Non-pigmented ciliary epithelial cell (primary cell): ENCODE measurements at places on chromosomes 5 and 9.

GRCh38 chr9:99712214-99712613, 109.5 kb upstream of the NR4A3 start:
- DNase-seq = no peak

GRCh38 chr5:169950333-169950732, 30.0 kb downstream of the INSYN2B start:
- no peak for DNase-seq

GRCh38 chr5:179345433-179346321, at the start of gene ADAMTS2:
Gene ADAMTS2, minus strand, starts transcription at chr5:179345461. Its CDS starts 133 bp downstream, at chr5:179345328.
- no peak for DNase-seq

DNA sequence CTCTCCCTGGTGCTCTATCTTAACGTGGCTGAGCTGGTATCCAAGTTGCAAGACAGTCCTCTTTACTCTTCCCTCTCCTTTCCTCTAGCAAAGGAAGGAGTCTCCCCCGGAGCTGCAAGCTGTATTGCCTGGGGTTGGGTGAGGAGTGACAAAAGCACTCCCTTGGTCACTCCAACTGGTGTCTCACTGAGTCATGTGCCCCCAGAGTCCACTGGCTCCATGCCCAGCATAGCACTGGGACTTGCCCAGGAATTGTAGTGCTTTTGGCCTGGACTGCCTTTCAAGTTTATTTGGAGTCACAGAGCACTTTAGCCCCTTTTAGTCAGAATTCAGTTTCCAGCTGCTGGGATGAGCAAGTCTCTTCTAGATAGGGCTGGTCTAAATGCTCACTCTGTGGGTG, 82.6 kb upstream of the FST start:
- no peak for DNase-seq

DNA sequence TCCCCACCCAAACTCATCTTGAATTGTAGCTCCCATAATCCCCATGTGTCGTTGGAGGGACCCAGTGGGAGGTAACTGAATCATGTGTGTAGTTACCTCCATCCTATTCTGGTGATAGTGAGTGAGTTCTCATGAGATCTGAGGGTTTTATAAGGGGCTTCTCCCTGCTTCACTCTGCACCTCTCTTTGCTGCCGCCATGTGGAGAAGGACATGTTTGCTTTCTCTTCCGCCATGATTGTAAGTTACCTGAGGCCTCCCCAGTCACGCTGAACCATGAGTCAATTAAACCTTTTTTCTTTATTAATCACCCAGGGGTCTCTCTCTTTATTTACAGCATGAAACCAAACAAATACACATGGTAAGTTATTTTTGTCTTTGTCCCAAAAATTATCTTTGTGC, 726.1 kb downstream of the CDH18 start:
- DNase-seq = no peak

- DNase-seq = no peak
Observed at GRCh38 chr9:130160862-130161470, 11.2 kb upstream of the NCS1 start.

DNA sequence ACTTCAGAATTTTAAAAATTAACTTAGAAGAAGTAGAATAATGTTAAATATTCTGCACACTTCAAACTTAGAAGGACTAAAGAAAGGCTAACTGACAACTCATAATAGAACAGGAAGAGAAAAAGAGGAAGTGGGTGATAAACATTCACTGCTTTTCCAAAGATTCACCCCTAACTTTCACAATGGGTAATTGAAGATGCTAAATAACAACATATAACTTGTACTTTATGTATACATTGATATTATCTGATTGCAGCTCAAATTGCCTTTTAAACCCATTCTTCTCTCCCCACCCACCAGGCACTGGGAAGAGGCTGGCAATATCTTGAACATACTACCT, 376.6 kb downstream of the EFNA5 start:
- DNase-seq = no peak

- DNase-seq = no peak
Observed at GRCh38 chr5:96703384-96703920, 41.3 kb downstream of the CAST start.

GRCh38 chr9:81579381-81579780, 110.0 kb downstream of the TLE1 start:
- DNase-seq = no peak

DNA sequence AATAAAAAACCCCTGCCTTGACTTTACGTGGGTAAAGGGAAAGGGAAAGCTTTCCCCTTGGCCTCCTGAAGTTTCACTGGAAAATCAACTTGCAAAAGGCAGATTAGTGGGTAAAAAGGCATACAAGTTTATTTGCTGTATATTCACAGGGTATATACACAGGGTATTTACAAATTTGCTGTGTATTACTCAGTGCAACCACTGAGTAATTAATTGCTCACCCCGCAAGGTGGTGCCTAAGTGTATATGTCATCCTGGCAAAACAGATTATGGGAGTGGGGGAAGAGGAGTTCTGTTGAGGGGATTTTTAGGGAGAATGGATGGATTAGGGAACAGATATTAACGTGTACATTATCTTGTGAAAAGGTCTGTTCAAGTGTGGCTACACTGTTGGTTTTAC, 7.1 kb upstream of the RARS1 start:
- DNase-seq = no peak

- peak; percentile 4 for DNase-seq
Observed at GRCh38 chr5:87649455-87649854, 236.7 kb upstream of the CCNH start.

- no peak for DNase-seq
Observed at GRCh38 chr9:114662081-114662989, 4.7 kb upstream of the TEX53 start.

DNA sequence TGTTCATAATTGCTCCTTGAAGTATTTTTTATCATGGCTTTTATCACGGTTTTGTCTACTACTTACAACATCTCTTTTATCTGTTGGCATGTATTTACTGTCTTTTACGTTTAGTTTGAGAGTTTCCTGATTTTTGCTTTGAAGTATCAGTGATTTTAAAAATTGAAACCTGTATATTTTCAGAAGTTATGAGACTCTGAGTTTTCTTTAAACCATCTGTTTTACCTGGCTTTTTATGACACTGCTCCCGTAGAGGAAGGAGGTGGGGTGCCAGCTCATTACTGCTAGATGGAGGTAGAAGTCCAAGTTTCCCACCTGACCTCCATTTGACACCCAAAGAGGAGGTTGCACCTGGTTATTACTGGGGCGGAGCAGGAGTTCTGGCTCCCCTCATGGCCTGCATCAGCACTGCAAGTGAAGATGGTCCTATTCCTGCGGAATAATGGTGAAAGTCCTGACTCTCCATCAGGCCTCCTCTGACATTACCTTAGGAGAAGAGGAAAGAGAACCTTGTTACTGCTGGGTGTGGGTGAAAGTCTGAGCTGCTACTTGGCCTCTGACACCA, 10.0 kb upstream of the ZNF131 start:
- DNase-seq = no peak

- no peak for DNase-seq
Observed at GRCh38 chr5:165714598-165714997, 2209.2 kb downstream of the MAT2B start.

- DNase-seq = no peak
Observed at GRCh38 chr9:23849379-23850035, 23.5 kb upstream of the ELAVL2 start.

DNA sequence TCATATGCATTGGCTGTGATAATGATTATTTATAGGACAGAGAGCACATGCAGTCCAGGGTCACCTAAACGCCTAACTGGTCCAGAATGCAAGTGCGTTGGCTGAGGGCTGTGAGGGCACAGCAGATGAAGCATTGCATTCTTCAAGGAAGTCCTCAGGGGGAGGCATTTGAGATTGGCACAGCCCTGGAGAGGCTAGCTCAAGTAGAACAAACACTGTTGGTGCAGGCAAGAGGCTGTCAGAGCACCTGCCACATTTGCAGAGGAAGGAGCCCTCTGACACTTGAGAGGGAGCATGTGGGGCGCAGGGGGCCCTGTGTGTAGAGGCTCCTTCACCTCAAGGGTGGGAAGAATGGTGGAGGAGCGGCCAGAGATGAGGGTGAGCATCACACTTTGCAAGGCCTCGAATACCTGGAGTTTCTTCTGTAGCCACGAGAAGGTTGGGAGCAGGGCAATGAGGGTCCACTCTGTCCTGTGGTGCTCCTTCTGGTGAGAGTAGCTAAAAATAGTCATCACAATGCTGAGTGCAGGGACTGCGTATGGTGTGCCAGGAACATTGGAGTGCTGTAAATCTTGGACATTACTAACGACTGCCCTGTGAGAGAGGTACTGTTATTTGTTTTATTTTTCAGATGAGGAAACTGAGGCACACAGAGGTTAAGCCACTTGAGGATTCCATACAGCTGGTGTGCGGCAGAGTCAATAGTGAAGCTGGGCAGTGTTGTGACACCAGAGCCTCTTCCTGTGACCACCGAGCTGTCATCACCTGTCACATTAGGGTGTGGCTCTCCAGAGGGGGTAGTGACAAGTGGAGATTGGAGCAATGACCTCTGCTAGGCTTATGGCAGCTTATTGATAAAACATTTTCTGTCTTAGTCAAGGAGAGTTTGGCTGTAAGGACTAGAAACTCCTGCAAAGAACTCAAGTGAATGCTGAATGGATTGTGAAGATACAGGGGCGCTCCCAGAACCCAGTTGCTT, 100.2 kb downstream of the PIP5K1B start:
- DNase-seq = no peak

- no peak for DNase-seq
Observed at GRCh38 chr9:16386007-16386826, 484.3 kb downstream of the BNC2 start.

DNA sequence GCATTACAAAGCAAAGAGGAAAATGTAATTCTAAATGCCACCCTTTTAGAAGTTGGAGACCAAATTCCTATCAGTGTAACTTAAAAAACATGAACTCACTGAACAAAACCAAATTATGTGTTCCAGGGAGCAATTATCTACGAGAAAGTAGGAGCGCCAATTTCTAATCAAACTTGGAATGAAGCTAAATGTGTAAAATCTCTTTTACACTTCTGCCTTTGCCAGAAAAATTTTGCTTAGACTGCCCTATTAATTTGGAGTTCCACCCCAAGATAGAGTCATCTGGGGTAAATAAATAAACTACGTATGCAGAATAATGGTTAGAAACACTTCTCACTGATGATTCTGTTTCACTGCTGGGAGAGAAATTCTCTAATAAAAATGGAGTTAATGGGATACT, 825.6 kb downstream of the MTRR start:
- no peak for DNase-seq

DNA sequence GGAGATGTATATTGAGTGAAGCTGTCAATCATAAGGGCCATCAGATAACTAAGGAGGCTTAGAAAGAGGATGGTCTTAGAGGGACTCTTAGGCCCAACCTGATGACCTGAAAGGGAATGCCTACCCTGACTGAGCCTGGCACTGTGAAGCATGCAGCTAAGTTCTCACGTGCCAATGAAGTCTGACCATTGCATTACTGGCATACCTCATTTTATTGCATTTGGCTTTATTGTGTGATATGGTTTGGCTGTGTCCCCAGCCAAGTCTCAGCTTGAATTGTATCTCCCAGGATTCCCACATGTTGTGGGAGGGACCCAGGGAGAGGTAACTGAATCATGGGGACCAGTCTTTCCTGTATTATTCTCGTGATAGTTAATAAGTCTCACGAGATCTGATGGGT, 421.6 kb upstream of the SGCD start:
- no peak for DNase-seq

DNA sequence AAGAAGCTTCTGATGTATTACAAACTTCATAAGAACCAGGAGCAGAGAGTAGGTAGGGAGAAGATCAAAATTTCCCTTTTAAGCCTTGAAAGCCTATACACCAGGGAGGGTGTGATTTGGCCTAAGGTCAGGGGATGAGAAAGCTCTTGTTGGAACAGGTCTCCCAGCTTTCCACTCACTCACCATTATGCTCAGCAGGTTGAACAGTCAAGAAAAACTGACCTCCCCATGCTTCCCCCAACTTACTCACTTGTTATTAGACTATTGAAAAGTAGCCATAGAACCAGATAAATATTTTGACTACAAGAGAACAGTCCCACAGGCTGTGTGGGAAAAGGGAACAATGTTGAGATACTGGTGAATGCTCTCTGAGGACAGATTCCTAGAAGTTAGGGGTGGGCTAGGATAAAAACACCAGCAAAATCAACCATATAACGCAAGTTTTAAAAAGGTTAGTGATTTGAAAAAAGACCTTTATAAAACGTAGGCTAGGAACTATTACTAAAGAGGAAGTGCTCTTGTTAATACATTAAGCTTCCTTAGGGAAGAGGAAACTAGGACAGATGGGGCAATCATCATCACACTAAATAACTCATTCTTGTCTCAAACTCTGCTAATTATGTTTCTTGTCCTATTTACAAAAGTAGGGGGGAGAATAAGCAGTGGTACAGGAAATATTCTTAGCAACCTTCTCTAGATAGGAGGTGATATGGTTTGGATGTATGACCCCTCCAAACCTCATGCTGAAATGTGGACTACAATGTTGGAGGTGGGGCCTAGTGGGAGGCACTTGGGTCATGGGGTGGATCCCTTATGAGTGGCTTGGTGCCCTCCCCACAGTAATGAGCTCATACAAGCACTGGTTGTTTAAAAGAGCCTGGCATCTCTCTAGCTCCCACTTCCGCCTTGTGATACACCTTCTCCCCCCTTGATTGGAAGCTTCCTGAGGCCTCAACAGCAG, 31.0 kb downstream of the PCDHGC5 start:
- DNase-seq = no peak

DNA sequence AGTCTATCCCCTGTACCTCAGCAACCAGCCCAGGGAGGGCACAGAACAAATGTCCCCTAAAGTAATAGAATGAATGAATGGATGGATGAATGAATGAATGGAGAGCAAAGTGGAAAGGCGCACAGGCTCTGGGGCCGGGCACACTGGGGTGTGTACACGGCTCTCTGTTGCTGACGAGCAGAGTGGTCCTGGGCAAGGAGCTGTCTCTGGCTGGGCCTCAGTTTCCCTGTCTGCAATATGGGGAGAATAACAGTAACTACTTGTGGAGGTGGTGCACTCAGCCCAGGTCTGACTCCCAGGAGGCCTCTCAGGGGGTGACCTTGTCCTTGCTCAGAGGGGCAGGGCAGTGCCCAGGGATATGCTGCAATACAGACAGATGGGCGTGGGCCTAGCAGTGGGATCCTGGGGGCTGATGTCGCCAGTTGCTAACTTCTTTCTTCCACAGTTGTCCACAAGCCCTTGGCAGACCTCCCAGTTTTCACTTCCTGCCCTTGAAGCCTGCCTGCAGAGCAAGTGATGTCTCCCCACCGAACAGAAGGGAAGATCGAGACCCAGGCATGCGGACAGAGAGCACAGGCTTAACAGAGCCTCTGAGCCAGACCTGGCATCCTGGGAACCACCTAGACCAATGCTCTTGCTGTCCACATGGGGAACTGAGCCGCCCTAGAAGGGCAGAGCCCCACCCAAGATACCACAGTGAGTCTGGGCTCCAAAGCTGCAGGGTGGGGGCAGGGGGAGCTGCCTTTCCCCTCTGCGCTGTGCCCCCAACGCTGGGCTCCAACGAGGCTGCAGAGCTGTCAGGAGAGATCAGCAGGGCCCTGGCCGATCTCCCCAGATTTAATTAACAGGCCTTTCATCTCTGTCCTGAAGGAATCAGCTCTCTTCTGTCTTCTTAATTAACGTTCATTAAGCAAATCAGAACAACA, 13.6 kb upstream of the LAMC3 start:
- DNase-seq = no peak

DNA sequence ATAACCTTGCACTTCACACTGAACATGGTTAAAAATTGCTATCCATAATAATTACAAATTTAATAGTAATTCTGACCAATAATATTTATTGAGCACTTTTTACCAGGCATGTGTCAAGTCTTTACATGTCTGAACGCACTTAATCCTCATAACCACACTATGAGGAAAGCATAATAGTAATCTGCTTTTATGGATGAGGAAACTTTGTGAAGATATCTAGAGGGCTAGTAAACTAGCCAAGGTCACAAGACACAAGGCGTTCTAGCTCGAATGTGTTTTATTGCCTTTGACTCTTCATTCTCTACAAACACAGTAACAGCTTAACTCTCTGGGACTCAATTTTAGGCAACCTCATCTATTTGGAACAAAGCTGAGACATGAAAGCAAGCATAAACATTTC, 205.1 kb downstream of the ARHGEF28 start:
- DNase-seq = no peak
